ENCODE measurements at places on chromosomes 3 and 15. TPM values are rescaled to one million over a fixed set of nuclear protein-coding genes. Genes with fewer than 3 reads are reported as not detected.

The SLC28A1 gene
- not detected for total RNA-seq

The MUC20 gene
- 1.5 TPM for total RNA-seq

The EXD1 gene
- total RNA-seq: not detected

The EFHB gene
- total RNA-seq: 1.3 TPM

The DUOXA2 gene
- not detected for total RNA-seq

The IL17RB gene
- 2.5 TPM for total RNA-seq

The SCAANT1 gene
- total RNA-seq: 4.7 TPM

The MESP1 gene
- total RNA-seq: 0.37 TPM

The IL20RB gene
- total RNA-seq: 2.8 TPM

The ROPN1B gene
- total RNA-seq: not detected

GRCh38 chr3:71991046-71991445, 206.1 kb upstream of the PROK2 start:
- H3K36me3 ChIP-seq: no peaks in the 10 kb centered on the region
- DNase-seq: no peak
- H3K4me3 ChIP-seq: no peak overlapping the region
- H3K4me1 ChIP-seq: no peaks in the 10 kb centered on the region
- no peak overlapping the region for H3K27ac ChIP-seq

GRCh38 chr3:58129041-58129770, 81.6 kb downstream of the DNASE1L3 start:
- H3K4me3 ChIP-seq: no peak overlapping the region
- H3K4me1 ChIP-seq: peaks cover 5% of the 10 kb centered on the region
- DNase-seq: no peak
- H3K36me3 ChIP-seq: peaks cover 71% of the 10 kb centered on the region

GRCh38 chr3:66729687-66730393, 229.0 kb upstream of the LRIG1 start:
- H3K4me3 ChIP-seq: no peak overlapping the region
- DNase-seq: no peak
- no peaks in the 10 kb centered on the region for H3K36me3 ChIP-seq
- no peaks in the 10 kb centered on the region for H3K4me1 ChIP-seq
- H3K27ac ChIP-seq: no peak overlapping the region

GRCh38 chr3:186167646-186168395, 58.9 kb upstream of the ETV5 start:
- H3K27ac ChIP-seq: no peak overlapping the region
- DNase-seq: no peak
- peaks cover 11% of the 10 kb centered on the region for H3K27me3 ChIP-seq
- H3K4me1 ChIP-seq: no peaks in the 10 kb centered on the region
- no peak overlapping the region for H3K4me3 ChIP-seq

DNA sequence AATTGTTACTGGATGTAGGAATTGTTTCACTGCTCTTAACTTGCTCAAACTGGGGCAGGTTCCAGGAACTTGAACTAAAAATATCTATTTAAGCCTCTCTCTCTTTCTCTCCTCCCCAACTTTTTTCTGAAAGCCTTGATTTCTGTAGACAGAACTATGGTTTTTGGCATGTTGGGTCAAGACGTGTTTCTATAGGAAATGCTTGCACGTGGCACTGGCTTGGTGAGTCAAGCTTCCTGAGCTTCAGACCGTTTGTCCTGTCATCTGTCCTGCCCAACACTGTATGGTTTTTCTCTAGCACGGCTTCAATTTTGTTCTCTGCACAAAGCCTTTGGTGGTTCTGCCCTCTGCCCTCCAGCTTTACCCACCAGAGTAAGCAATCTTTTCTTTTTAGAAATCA, 13.5 kb downstream of the EAF1 start:
- H3K4me1 ChIP-seq: no peaks in the 10 kb centered on the region
- H3K27ac ChIP-seq: no peak overlapping the region
- DNase-seq: no peak
- H3K4me3 ChIP-seq: no peak overlapping the region

- H3K4me1 ChIP-seq: peaks cover 24% of the 10 kb centered on the region
- H3K4me3 ChIP-seq: peak overlapping the region; percentile 72
- no peak overlapping the region for H3K27ac ChIP-seq
- no peaks in the 10 kb centered on the region for H3K27me3 ChIP-seq
These were observed 17.5 kb upstream of the FANCD2 start for GRCh38 chr3:10008588-10009344.

DNA sequence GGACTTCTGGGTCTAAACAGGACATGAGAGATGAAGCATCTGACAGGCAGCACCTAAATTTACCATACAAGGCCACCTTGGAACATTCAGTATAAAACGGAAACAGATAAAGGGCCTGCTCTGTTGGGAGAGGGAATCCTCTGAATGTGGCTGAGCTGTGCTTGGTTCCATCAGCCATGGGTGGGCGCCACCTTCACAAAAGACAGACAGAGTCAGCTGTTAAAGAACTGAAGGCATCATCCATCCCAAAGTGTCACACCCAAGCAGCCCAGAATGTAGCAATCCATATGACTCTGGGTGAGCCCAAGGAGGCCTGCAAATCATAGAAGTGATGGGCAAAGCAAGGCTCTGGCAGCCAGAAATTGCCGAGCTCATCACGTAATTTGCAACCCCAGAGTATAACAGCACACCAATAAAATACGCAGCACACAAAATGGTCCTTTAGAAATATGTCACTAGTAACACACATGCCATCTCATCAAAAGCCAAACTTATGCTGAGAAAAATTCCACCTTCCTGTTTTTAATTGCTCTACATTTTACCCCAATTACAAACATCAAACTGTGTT, 24.8 kb upstream of the RBP1 start:
- no peaks in the 10 kb centered on the region for H3K36me3 ChIP-seq
- H3K4me1 ChIP-seq: no peaks in the 10 kb centered on the region
- H3K27me3 ChIP-seq: no peaks in the 10 kb centered on the region
- H3K4me3 ChIP-seq: no peak overlapping the region
- H3K27ac ChIP-seq: no peak overlapping the region

GRCh38 chr3:105529456-105529855, 162.7 kb downstream of the ALCAM start:
- no peak overlapping the region for H3K4me3 ChIP-seq
- no peak overlapping the region for H3K27ac ChIP-seq
- DNase-seq: no peak
- H3K36me3 ChIP-seq: no peaks in the 10 kb centered on the region

- H3K4me1 ChIP-seq: no peaks in the 10 kb centered on the region
- H3K27me3 ChIP-seq: no peaks in the 10 kb centered on the region
- no peak overlapping the region for H3K4me3 ChIP-seq
- no peak for DNase-seq
- H3K27ac ChIP-seq: no peak overlapping the region
These were observed 12.1 kb upstream of the CLPX start for GRCh38 chr15:65197337-65197645.

DNA sequence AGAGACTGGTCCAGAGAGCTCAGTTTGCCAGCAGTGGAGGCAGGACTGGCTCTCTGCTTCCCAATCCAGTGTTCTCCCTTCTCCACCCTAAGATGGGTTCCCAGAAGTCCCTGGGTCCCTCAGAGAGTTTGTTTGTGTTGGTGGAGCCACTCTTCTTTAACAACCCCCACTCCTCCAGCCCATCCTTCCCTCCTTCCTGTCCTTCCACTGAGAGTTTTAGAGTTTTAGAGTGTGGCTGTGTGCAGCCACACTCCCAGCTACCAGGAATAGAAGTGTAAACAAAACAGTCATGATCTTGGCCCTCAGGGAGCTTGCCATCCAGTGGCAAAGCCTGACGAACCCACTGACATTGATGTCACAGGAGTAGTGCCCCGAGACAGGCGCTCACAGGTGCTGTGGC, 12.5 kb upstream of the FBLN2 start:
- H3K4me1 ChIP-seq: no peaks in the 10 kb centered on the region
- H3K27ac ChIP-seq: no peak overlapping the region

DNA sequence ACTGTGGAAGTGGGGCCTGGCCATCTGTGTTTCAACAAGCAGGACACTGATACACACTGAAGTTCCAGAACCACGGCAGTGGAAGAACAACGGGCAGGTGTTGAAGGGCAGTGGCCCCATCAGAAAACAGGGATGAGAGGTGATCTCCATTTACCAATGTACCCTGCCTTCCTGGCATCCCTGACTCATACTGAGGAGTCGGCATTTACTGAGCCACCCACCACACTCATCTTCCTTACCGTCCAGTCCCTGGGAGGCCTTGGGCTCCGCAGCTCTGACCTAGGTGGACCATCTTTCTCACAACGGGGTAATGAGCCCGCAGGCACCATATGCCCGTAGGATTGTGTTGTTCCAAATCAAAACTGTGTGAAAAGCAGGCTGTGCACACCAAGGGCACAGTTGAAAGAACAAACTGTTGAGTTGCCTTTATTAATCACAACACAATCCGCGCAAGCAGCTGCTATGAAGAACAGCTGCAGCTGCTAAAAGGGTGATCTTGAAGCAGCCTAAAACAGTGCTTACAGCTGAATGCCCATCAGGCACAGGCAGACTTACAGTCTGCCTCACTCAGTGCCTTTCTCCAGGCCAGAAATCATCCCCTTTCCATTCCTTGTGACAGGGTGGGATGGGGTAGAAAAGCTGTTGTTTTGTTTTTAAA, 12.9 kb downstream of the MB21D2 start:
- no peaks in the 10 kb centered on the region for H3K36me3 ChIP-seq
- H3K4me3 ChIP-seq: no peak overlapping the region
- no peak overlapping the region for H3K27ac ChIP-seq
- H3K4me1 ChIP-seq: peaks cover 8% of the 10 kb centered on the region
- H3K27me3 ChIP-seq: no peaks in the 10 kb centered on the region
- DNase-seq: no peak

- no peak overlapping the region for H3K27ac ChIP-seq
- H3K4me3 ChIP-seq: no peak overlapping the region
- DNase-seq: no peak
- H3K27me3 ChIP-seq: no peaks in the 10 kb centered on the region
These were observed 26.4 kb downstream of the MFN1 start for GRCh38 chr3:179373938-179374337.

- no peak overlapping the region for H3K4me3 ChIP-seq
- peaks cover 25% of the 10 kb centered on the region for H3K36me3 ChIP-seq
- H3K4me1 ChIP-seq: no peaks in the 10 kb centered on the region
- DNase-seq: no peak
- no peaks in the 10 kb centered on the region for H3K27me3 ChIP-seq
These were observed 31.5 kb downstream of the TM2D3 start for GRCh38 chr15:101620671-101621070.

DNA sequence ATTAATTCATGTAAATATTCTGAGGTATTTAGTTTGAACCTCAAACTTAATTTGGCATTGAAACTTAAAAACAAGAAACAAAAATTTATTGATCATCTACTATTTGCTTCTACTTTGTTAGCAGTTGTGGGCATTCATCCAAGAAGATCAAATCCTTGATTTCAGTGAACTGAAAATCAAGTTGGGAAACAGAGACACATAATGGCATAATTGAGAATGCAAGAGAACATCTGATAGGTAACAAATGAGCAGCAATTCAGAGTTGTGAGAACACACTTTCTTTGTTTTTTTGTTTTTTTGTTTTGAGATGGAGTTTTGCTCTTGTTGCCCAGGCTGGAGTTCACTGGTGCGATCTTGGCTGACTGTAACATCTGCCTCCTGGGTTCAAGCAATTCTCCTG, 33.9 kb upstream of the MED12L start:
- no peaks in the 10 kb centered on the region for H3K4me1 ChIP-seq
- H3K36me3 ChIP-seq: no peaks in the 10 kb centered on the region
- DNase-seq: no peak
- H3K4me3 ChIP-seq: no peak overlapping the region

DNA sequence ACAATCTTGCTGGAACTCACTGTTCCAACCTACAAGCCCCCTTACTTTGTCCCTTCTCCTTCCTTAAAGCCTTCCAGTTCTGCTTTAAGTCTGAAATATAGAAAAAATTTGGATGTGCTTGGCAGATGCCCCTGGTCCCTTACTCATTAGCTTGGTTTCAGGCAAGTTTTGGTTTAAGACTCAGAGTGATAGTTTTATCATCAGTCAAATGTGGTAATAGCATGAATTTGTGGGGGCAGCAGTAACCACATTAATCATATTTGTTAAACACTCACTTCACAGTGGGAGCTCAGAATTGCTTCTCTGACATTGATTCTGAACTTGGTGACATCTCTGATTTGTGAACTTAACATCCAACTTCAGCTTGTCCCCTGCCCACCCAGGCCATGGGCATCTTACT, 58.3 kb upstream of the ALDH1A3 start:
- no peaks in the 10 kb centered on the region for H3K4me1 ChIP-seq
- no peak for DNase-seq
- peaks cover 5% of the 10 kb centered on the region for H3K27me3 ChIP-seq
- no peak overlapping the region for H3K4me3 ChIP-seq

DNA sequence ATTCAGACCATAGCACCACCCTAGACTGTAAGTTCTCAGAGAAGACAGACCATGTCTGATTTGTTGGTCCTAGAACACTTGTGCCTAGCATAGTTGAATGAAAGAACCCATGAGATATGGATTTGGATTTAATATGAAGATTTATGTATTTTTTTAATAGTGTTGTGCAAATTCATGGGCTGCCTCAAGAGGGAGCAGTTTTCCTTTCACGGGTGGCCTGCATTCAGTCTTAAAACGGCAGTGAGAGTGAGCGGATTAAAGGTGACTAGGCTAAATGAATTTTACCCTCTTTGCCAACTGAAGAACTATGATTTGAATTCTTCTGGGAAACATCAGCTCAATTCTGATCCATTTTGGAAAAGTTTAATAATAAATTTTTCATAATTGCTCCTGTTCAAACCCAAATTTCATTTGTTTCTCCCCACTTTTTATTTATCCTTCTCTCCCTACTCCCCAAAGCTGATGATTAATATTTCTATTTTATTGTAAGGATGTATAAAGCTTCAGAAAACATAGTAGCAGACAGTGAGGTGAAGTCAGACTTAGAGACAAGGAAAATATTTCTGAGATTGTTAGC, 67.3 kb downstream of the MORC1 start:
- H3K27me3 ChIP-seq: no peaks in the 10 kb centered on the region
- no peak for DNase-seq
- H3K4me3 ChIP-seq: no peak overlapping the region
- H3K27ac ChIP-seq: no peak overlapping the region
- no peaks in the 10 kb centered on the region for H3K4me1 ChIP-seq

GRCh38 chr3:150055332-150055731, 84.6 kb upstream of the PFN2 start:
- H3K4me1 ChIP-seq: no peaks in the 10 kb centered on the region
- no peak for DNase-seq
- H3K4me3 ChIP-seq: no peak overlapping the region

- H3K4me3 ChIP-seq: no peak overlapping the region
- H3K27me3 ChIP-seq: peaks cover 3% of the 10 kb centered on the region
- no peaks in the 10 kb centered on the region for H3K36me3 ChIP-seq
- no peak overlapping the region for H3K27ac ChIP-seq
- DNase-seq: no peak
These were observed 243.4 kb upstream of the P2RY1 start for GRCh38 chr3:152591515-152591914.

DNA sequence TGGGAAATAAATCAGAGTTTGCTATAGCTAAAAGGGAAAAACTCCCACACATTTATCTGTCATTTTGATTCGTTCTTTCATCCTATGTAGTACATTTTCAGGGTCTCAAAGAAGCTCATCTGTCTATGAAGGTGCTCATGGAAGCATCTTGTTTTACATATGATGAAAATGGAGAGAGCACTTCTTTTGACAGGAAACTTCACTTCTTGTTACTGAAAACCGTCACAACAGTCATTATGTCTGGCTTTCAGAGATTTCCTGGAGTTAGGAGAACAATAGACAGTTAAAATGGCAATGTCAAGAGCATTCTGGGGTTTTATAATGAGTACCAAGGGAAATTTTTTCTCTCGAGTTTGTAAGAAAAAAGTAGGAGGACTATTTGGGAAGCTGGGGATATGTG, 83.3 kb downstream of the TMEM108 start:
- no peaks in the 10 kb centered on the region for H3K36me3 ChIP-seq
- no peaks in the 10 kb centered on the region for H3K4me1 ChIP-seq
- DNase-seq: no peak
- no peak overlapping the region for H3K4me3 ChIP-seq

- H3K27ac ChIP-seq: no peak overlapping the region
- no peaks in the 10 kb centered on the region for H3K4me1 ChIP-seq
- no peak for DNase-seq
- H3K27me3 ChIP-seq: no peaks in the 10 kb centered on the region
These were observed 62.9 kb upstream of the FNDC3B start for GRCh38 chr3:171976526-171976925.
